Peyer's patch (tissue), 4 donors: ENCODE measurements at places on chromosomes 7 and 10. TPM values are rescaled to one million over a fixed set of nuclear protein-coding genes. Genes with fewer than 3 reads are reported as not detected.

GRCh38 chr10:105210546-105210945, 569.5 kb downstream of the SORCS3 start:
- DNase-seq, result no peak

GRCh38 chr10:14673189-14673861, 101.4 kb downstream of the FAM107B start:
- no peak for DNase-seq

DNA sequence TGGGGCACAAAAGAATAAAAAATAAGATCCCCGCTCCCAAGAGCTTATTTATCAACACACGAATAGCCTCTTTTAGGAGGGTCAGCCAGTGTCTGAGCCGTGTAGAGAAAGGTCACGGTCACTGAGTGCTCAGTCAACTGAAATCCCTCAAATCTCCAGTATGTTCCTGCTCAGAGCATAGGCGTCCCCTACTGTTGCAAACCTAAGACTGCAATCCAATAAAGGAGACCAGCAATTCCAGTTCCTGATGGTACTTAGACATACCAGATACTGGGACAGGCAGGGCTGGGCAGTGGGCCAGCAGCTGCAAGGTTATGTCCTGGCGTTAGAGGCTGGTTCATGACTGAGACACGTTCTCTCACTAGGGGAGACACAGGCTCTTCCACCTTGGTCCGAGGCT, 93.6 kb downstream of the CACNB2 start:
- no peak for DNase-seq

The IFIT1B gene
- total RNA-seq, result not detected

The SLC18A3 gene
- not detected for total RNA-seq

DNA sequence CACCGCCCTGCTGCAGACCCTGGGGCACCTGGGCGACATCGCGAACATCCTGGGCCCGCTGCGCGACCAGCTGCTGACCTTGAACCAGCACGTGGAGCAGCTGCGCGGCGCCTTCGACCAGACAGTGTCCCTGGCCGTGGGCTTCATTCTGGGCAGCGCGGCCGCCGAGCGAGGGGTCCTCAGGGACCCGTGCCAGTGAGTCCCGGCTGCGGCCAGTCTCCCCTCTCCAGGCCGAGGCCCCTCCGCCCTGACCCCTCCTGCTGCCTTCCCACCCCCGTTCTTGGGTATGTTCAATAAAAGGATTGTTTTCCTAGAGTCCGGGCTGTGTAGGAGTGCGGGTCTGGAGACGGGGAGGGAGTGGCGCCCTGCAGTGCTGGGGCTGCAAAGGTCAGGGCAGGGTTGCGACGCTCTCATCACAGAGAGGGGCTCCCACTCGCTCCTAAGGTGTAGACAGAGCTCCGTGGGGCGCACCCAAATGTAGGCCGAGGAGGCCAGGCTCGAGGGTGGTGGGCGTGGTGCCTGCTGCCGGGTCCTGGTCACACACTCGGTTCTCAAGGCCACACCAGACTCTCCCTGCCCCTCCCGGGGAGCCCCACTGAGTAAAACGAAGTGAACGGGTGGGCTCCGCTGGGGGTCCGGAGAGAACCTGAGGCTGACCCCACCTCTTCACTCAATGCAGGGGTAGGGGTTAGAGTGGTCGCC, 1.4 kb downstream of the UTF1 start:
- DNase-seq, result no peak

The UPK3BL2 gene
- total RNA-seq, result 29.1 TPM

- DNase-seq, result no peak
Measured at GRCh38 chr7:11576310-11576709, 255.7 kb downstream of the THSD7A start.

The CARD11 gene
- total RNA-seq, result 4.2 TPM

The HEPACAM2 gene
- 19.0 TPM for total RNA-seq

DNA sequence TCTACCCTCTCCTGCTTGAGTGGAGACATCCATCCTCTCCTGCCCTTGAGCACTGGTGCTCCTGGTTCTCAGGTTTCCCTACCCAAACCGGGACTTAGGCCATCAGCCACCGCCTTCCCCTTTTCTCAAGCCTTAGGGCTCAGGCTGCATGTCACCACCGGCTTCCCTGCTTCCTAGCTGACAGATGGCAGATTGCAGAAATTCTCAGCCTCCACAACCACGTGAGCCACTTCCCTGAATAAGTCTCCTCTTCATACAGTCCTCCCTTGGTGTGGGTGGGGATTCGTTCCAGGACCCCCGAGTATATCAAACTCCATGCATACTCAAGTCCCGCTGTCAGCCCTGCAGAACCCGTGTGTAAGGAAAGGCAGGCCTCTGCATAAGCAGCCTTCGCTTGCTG, 203.5 kb upstream of the ZNF32 start:
- DNase-seq, result no peak

The CTAGE6 gene
- total RNA-seq, result 1.5 TPM

DNA sequence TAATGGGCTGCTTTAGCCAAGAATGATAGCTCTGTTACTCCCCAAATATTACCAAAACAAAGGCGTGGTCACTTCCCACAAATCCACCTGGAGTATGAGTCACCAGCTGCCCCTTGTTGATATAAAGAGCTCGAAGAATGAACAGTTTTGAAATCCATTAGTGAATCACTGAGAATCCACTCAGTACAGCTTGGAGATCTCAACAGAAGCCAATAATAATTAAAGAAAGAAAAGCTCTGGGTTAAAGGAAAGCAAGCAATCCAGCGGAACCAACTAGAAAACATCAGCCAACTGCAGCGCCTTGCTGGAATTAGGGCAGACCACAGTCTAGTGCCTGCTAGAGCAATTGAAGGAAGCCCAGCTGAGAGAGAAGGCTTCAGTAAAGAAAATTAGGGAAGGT, 576.0 kb upstream of the C7orf33 start:
- DNase-seq, result no peak

DNA sequence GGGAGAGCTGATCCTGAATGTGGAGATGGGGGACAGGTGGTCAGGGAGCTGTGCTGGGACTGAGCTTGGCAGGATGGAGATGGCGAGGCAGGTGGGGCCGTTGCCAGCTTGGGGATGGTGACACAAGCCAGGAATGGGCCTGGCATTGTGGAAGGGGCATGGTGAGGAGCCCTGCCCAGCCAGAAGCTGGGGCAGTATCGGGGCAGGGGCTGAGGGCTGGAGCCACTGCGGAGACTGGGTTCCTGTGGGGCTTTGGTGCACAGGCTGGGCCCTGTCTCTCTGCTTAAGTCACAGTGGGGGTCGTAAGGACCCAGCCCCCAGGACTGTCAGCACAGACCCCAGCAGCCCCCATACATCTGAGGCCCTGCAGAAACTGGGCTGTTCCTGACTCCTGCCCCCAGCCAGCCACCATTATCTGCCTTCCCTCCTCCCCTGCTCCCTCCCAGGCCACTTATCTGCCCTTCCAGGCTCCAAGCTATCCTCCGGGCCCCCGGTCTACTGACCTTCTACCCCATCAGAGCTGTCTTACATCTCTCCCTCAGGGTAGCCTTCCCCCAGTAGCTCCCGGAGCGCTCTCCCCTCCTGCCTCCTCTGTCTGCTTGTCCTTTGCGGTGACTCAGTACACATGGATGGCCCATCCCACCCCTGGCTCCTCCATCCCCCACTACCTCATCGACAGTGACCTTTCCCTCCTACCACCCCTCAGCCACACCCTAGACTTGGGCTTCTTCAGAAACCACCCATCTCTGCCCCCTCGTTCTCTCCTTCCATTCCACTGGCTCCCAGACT, 44.2 kb downstream of the PPIF start:
- DNase-seq, result peak; percentile 42

DNA sequence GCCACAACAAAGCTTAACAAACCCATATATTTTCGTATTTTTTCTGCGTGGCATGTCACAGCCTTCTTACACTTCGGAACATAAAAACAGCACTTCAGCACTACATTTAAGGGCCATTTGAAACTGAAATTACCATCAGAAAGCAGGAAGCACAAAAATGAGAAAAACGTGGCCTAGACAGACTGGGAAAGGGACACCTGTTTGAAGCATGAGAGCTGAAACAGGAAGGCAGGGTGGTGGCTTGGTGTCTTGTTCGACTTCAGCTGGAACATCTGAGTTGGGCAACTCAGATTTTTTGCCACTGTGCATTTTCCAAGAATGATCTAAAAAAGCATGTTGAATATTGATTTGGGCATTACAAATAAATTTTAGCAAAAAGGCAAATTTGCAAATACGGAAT, 243.2 kb downstream of the ELMO1 start:
- DNase-seq, result no peak

The CDHR1 gene
- 87.0 TPM for total RNA-seq

DNA sequence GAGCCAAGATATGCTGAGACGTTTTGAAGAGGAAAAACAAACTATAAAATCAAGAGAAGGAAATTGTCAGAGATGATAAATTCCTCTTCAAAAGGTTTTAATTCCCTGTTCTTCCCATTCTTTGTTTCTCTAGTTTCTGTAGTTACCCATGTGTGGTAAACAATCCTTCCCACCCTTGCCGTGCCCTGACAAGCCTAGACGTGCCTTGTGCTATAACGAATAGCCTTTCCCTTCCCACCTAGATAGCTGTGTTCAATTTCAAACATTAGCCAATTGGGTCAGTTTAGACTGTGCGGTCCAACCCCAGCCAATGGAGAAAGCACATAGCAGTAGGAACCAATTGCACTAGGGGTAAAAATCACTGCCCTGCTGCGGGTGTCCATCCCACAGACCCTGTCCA, 138.1 kb downstream of the RALA start:
- no peak for DNase-seq

- no peak for DNase-seq
Measured at GRCh38 chr10:124696446-124697392, 47.5 kb downstream of the FAM53B start.

DNA sequence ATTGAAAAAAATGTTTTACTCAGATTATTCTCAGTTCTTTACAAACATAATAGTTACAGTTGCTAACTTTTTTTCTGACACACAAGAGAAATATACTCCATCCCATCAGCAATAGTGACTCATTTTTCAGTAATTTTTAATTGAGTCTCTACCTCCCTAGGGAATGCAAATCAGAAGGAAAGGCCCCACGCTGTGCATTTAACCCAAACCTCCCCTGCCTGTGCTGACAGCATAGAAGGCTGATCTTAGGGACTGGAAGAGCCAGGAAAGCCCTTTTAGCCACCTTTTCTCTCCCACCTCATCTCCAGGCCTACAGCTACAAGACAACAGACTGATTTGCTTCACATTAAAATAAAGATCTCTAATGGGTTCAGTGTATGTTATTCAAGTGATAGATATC, 24.7 kb upstream of the PIK3CG start:
- DNase-seq, result no peak

The TFR2 gene
- total RNA-seq, result 2.5 TPM

DNA sequence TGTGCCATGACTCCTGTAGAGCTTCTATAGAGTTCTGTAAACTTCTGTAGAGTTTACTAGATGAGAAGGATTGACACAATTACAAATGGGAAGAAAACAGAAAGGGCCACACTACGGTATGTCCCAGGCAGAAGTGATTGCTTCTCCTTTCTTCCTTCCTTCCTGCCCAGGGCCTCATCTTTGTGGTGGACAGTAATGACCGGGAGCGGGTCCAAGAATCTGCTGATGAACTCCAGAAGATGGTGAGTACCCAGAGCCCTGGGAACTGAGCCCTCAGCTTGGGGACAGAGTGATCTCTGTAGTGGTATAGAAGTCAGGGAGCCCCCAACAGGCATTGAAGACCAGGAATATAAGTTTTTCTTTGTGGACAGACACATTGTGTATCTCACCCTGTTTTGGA, 1.7 kb downstream of the ARF5 start:
- no peak for DNase-seq

- no peak for DNase-seq
Measured at GRCh38 chr10:19683960-19684359, 132.3 kb upstream of the PLXDC2 start.

DNA sequence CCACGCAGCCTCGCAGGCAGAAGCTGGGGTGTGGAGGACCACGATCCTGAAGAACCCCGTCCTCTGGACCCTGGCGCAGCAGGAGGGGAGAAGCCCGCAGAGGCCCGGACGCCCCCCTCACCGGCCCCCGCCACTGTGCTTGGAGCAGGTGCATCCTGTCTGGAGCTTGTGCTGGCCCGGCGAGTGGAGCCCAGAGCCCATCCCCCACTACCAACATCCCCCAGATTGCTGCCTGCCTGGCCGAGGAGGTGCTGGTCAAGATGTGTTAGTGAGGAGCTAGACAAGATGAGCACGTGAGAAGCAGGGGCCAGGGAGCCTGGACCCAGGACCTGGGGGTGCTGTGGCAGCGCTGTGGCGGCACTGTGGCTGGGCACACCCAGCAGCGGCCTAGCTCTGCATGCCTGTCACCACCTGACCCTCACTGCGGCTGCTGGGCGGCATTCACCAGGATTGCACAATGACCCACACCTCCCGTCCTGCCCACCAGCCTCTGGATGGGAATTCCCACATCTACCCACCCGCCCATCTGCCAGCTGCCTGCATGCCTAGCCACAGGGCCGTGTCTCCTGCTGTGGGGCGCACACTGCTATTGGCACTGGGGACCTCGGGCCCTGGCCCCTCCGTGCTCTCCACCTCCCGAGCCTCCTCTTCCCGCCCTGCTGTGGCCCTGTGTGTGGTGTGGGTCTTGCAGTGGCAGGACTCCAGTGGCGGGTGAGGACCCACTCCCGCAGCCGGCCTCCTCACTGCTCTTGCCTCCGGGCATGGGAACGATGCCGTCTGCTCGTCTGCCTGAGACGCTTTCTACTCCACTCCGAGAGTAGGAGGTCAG, 11.8 kb downstream of the GPR146 start:
- no peak for DNase-seq

GRCh38 chr10:115001506-115002381, 63.7 kb downstream of the TRUB1 start:
- DNase-seq, result peak; percentile 49

- DNase-seq, result no peak
Measured at GRCh38 chr7:99368750-99369389, 5.7 kb upstream of the ARPC1B start.

DNA sequence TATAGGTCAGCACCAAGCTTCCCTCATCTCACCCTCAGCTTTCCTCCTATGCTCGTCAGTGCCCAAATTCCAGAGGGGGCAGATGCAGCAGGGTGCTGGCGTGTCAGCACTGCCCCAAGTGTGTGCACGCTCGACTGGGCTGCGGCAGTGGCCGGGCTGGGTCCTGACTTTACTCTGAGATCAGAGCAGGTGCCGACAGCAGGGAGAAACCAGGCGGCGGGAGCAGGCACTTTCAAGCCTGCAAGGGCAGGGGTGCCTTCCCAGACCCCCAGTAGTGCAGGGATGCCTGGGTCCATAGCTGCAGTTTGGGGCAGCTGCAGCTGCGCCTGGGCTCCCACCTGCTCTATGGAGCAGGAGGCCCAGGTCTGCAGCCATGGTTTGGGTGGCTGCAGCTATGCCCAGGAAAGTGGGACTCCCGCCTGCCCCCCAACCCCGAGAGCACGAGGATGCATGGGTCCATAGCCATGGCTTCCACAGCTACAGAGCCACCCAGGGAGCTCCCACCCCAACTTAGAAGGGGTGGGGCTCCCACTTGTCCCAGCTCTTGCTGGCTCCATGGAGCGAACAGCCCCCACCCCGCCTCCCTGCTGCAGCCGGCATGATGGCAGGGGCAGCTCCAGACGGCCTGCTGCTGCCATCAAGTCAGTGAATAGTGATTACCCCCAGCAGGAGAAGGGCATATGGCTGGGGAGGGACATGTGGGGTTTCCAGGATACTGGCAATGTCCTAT, 199.2 kb upstream of the KMT2E start:
- DNase-seq, result no peak
